CD4-positive, alpha-beta T cell (primary cell): ENCODE measurements at places on chromosomes 12 and 14. TPM values are rescaled to one million over a fixed set of nuclear protein-coding genes. Genes with fewer than 3 reads are reported as not detected.

- no peak overlapping the region for H3K27ac ChIP-seq
- H3K4me1 ChIP-seq = peaks cover 28% of the 10 kb centered on the region
- H3K4me3 ChIP-seq = no peak overlapping the region
- DNase-seq = no peak
- no peaks in the 10 kb centered on the region for H3K27me3 ChIP-seq
Observed at GRCh38 chr12:98401427-98401826, 114.0 kb upstream of the TMPO start.

DNA sequence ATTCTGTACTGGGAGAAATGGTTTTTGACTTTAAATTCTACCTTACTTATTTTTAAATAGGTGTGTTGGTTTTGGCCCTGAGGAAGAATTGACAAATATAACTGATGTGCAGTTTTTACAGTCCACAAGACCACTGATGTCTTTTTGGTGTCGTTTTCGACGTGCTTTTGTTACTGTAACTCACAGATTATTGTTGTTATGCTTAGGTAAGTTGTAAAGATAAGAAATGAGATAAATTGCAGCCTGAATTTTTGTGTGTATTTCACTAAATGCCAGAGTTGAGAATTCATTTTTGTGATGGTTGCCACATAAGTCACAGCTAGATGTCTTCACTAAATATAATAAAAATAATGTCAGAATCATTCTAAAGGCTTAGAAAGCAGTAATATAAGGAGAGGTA, 39.9 kb upstream of the MSRB3 start:
- no peak overlapping the region for H3K27ac ChIP-seq
- no peaks in the 10 kb centered on the region for H3K4me1 ChIP-seq
- H3K4me3 ChIP-seq = no peak overlapping the region

GRCh38 chr12:20232931-20233675, 135.2 kb upstream of the PDE3A start:
- H3K27me3 ChIP-seq = no peaks in the 10 kb centered on the region
- H3K4me3 ChIP-seq = no peak overlapping the region
- H3K4me1 ChIP-seq = no peaks in the 10 kb centered on the region
- H3K27ac ChIP-seq = no peak overlapping the region
- no peaks in the 10 kb centered on the region for H3K36me3 ChIP-seq

Gene CAMKK2
- 6.7 TPM for total RNA-seq

DNA sequence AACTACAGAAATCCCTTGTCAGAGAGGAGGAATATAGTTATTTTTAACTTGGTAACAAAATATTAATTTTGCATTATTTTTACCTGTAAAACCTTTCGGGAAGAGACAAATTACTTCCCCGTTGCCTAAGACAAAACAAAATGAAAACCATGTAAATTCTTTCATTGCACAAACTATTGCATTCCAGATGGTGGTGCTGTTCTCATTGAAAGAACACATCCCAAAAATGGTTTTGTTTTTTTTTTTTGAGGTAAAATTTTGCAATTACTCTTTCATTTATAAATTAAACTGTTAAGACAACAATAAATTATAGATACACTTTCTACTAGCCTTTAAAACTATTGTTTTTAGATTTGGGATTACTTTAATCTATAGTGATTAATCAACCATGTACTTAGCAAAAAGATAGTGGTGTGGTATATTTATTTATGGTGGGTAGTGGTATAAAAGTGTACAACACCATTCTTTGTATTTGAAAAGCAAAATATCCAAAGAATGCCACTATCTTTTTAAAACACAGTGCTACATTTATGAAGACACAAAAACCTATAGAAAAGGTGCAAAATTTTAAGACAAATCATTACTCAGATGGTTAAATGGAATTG, 115.5 kb downstream of the SLC38A1 start:
- H3K27ac ChIP-seq = no peak overlapping the region
- no peaks in the 10 kb centered on the region for H3K27me3 ChIP-seq
- no peak overlapping the region for H3K4me3 ChIP-seq
- peak; percentile 51 for DNase-seq
- no peaks in the 10 kb centered on the region for H3K36me3 ChIP-seq
- H3K4me1 ChIP-seq = no peaks in the 10 kb centered on the region

GRCh38 chr12:78863482-78864402, 832 bp upstream of the SYT1 start:
- no peak overlapping the region for H3K4me3 ChIP-seq
- H3K4me1 ChIP-seq = no peaks in the 10 kb centered on the region
- no peaks in the 10 kb centered on the region for H3K36me3 ChIP-seq
- H3K27me3 ChIP-seq = peaks cover 21% of the 10 kb centered on the region
- H3K27ac ChIP-seq = no peak overlapping the region

Gene MED6
- 97.2 TPM for total RNA-seq

GRCh38 chr12:39986674-39987073, 119.2 kb downstream of the SLC2A13 start:
- H3K4me1 ChIP-seq = no peaks in the 10 kb centered on the region
- H3K36me3 ChIP-seq = no peaks in the 10 kb centered on the region
- H3K27ac ChIP-seq = no peak overlapping the region

Gene ZDHHC22
- not detected for total RNA-seq

GRCh38 chr12:126727218-126728075, 1539.5 kb upstream of the TMEM132C start:
- H3K4me3 ChIP-seq = no peak overlapping the region
- H3K4me1 ChIP-seq = peaks cover 5% of the 10 kb centered on the region
- no peak for DNase-seq
